ENCODE measurements at places on chromosomes 4 and X.

- DNase-seq, result no peak
Measured at GRCh38 chrX:153688071-153688470, 345 bp downstream of the SLC6A8 start.

- no peak for DNase-seq
Measured at GRCh38 chrX:29858714-29859113, 356.6 kb upstream of the MAGEB2 start.

- DNase-seq, result no peak
Measured at GRCh38 chr4:76611616-76612207, 176.7 kb downstream of the SHROOM3 start.

GRCh38 chr4:105637408-105638176, 70.9 kb downstream of the INTS12 start:
- DNase-seq, result no peak

- DNase-seq, result no peak
Measured at GRCh38 chr4:138105331-138105730, 136.8 kb downstream of the SLC7A11 start.

- no peak for DNase-seq
Measured at GRCh38 chrX:133923113-133923512, 62.3 kb downstream of the GPC3 start.

- DNase-seq, result peak; percentile 13
Measured at GRCh38 chr4:157291071-157291470, 70.5 kb downstream of the GRIA2 start.

DNA sequence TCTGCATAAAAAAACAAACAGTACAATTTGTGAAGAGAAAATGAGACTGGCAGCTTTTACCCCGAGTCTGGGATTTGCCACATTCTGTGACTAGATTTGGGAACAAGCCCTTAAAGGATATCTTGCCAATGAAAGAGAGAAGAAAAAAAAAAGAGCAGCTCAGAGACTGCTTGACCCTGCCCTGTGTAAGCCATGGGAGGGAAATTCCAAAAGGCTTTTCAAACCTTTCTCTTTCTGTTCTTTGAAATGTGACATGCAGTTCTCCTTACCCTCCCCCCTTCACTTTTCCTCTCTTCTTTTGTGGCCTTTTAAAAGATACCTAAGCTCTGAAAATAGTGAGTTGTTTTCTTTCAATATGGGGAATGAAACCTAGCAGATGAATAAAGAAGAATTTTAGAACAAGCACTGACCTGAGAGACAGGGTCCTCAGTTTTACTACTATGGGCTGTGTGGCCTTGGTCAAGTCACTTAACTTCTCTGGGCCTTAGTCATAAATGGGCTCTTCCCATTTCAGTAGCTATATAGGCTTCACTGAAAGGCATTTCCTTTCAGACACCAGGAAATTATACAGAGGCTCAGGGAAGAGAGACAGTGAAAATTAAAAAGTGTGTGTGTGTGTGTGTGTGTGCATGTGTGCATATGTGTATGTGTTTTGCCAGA, 5.1 kb downstream of the CCDC160 start:
- no peak for DNase-seq

DNA sequence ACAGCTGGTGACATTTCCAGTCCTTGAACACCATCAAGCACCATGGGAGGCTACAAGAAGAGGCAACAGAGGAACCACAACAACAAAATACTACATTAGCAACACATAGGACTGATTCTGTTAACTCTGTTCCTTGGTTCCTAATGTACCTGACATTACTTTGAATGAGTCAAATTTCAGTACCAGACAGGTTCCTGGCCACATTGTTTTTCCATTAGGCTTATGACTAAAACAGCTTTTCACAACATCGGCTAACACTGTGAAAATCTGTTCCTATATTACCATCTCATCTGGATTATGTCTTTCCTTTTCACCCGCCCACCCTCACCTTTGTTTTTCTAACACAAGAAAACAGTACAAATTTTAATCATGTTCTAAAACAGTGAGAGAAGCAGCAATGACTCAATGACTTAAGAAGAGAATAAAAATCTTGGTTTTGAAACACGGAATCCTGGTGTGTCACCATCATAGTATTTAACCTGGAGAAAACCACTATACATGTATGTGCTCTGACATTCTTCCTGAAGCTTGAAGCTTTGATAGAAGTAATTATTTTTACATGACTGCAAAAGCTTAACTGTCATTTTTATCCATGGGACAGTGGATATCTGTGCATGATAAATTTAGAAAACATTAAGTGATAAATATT, 143.9 kb downstream of the SCFD2 start:
- DNase-seq, result no peak

DNA sequence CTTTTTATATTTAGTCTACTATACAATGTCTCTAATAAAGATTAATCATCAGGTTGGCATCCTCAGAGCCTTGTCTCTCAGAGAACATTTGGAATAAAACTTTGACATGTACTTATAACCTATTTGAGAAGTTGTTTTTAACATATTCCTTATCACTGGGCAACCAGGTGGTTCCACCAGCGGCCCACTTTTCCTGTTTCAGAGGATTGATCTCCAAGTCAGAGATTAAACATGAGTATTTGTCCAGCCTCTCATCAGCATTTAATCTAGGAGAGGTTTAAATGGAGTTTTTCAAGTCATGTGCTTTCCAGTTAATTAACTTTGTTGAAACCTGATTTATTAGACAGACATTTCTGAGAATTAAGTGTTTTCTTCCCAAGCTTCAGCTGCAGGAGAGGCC, 345.5 kb downstream of the GRXCR1 start:
- DNase-seq, result no peak

DNA sequence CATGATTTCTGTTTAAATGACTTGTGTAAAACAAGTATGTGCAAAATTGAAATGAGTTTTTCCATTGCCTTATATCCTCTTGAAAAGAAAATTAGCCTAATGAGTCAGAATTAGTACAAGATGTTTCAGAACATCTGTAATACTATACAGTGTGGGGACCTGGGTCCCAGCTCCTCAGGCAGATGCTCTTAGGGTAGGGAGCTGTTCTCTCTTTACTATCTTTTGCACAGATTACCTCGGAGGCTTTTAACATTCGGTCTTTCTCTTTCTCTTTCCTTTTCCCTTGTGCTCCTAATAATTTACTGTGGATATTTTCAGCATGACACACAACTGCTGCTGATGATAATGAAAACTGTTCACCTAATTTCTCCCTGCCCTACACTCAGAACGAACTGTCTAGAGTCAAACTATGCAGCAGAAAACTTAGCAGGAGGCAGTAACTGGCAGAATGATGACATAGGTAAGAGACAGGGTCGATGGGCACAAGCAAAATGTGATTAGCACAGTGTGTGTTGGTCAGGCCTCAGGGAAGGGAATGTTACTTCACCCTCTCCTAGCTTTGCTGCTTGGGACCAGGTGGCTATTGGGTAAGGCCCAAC, 455.3 kb downstream of the PDHA2 start:
- DNase-seq, result no peak

- peak; percentile 38 for DNase-seq
Measured at GRCh38 chr4:165152527-165152926, 39.9 kb upstream of the TMEM192 start.

DNA sequence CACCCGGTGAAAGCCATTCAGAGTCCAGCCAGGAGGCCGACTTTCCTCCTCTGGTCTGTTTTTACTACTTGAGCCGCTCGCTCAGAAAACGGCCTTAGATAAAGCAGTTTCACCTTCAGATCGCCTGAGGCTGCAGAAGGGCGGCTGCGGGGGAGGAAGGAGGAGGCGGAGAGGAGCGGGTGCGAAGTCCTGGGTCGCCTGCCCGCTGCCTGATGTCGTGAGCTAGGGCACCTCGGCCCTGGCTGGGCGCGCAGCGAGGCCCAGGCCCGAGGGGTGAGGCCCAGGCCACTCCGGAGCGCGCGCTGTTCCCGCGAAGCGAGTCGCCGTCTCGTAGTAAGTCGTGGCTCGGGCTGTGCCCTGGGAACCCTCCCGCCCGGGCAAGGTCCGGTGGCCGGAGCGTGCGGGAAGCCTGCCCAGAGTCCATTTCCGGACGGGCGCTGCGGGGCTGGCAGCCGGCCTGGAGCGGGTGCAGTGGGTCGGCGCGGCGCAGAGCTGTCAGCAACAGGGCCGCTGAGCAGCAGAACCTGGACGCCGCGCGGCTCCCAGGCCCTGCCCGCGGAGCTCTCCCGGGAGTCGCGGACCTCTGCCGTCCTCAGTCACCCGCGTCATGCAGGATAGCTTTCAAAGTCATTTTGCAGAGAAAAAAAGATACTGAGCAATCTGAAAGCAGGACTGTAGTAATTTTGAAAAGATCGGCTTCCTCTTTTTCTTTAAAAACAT, 18.6 kb downstream of the TRIM2 start:
- no peak for DNase-seq

GRCh38 chrX:40015693-40016092, 82.1 kb downstream of the BCOR start:
- no peak for DNase-seq

- DNase-seq, result no peak
Measured at GRCh38 chrX:142204522-142205433, at the start of gene MAGEC2. Gene MAGEC2, minus strand, starts transcription at chrX:142205290. Its CDS starts 1,303 bp downstream, at chrX:142203987.

- no peak for DNase-seq
Measured at GRCh38 chrX:46648660-46649059, 75.1 kb downstream of the CHST7 start.

DNA sequence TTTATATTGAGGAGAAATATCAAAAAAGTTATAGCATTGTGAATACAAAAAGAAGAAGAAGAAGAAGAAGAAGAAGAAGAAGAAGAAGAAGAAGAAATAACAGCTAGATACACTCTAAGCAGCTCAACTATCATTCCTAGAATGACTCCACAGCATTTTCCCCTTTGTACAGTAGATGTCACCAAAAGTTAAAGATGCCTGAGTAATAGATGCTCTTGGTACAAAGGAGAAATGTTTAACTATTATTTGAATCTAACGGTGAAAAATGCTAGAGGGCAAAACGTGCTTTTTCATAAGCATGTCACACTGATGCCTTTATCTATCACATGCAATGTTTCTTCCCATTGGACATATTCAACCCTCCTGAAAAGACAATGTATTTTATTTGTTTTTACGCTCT, 178.4 kb upstream of the GPRIN3 start:
- no peak for DNase-seq

- DNase-seq, result peak; percentile 0
Measured at GRCh38 chr4:179196511-179196910, 1754.3 kb upstream of the AGA start.

GRCh38 chr4:101649790-101650515, 140.6 kb upstream of the BANK1 start:
- DNase-seq, result no peak

GRCh38 chr4:70392057-70392776, 5.5 kb upstream of the OPRPN start:
- no peak for DNase-seq

- no peak for DNase-seq
Measured at GRCh38 chrX:1485033-1485432, 32.3 kb upstream of the ASMTL start.

GRCh38 chr4:40265910-40266274, 69.1 kb downstream of the RHOH start:
- no peak for DNase-seq

DNA sequence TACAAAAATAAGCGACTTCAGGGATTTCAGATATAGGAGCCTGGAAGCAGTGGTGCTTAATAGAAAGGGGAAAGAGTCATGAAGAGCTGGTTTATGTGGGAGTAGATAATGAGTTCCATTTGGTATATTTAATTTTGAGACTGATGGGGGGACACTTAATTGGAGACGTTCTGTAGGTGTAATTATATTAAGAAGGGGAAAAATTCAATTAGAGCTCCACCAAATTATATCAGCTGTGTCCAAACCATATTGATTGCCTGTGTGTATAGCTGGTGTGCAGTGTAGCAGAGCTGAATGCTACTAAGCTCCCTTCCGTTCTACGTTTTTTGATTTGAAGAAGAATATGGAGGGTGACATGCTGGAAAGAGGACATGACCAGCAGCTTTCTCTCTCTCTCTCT, 282.3 kb downstream of the DMD start:
- DNase-seq, result no peak

DNA sequence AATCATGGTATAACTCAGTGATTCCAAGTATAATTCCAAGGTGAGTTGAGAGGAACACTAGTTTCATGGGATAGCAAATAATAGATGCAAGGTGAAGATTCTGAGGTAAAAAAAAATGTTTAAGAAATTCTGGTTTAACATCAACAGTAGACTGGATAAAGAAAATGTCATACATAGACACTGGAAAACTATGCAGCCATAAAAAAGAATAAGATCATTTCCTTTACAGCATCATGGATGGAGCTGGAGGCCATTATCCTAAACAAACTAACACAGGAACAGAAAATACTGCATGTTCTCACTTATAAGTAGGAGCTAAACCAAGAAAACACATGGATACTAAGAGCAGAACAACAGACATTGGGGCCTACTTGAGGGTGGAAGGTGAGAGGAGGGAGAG, 54.6 kb upstream of the LEF1 start:
- DNase-seq, result no peak

- DNase-seq, result no peak
Measured at GRCh38 chr4:182475539-182475938, 232.3 kb downstream of the TENM3 start.

DNA sequence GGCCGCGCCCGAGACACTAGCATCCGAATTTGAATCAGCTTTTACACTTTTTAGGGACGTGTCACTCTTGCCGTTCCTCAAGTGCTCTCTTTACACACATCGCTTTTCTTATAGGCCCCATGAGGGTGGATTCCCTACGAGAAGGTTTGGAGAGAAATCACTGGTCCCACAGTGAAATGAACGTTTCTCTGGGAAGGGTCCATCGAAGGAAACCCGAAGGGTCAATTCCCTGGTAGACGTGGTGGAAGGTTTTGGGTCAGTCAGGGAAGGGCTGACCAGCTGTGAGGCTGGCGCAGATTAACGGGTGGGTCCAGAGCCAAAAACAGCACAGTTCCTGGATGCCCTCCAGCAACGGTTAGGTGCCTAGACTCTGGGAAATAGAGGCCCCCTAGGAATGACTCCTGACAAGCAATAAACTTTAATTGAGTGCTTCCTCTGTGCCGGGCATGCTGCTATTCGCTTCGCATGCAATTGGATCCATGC, 35.9 kb downstream of the ETDC start:
- DNase-seq, result peak; percentile 40
